Hepatic stellate cell (primary cell): ENCODE measurements at places on chromosomes 3 and 15.

GRCh38 chr3:176583956-176584355 is 613.3 kb downstream of the TBL1XR1 start:
- DNase-seq: no peak

DNA sequence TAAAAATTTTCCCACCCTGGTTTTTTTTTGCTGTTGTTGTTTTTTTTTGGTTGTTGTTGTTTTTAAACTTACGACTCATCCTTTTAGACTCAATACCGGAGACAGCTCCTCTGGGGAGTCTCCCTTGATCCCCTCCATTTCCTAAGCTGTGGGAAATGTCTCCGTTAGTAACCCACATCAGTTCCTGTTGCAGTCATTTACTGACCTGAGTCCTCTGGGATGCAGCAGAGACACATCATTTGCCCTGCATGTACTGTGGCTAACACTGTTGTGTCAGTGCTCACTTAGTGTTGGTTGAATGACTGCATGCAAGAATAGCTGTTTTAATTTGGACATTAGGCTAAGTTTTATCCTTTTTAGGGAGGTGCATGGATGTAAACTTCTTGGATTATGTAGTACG is 83.8 kb downstream of the MBNL1 start:
- no peak for DNase-seq

GRCh38 chr15:99504823-99505551 is 60.8 kb upstream of the MEF2A start:
- no peak for DNase-seq

DNA sequence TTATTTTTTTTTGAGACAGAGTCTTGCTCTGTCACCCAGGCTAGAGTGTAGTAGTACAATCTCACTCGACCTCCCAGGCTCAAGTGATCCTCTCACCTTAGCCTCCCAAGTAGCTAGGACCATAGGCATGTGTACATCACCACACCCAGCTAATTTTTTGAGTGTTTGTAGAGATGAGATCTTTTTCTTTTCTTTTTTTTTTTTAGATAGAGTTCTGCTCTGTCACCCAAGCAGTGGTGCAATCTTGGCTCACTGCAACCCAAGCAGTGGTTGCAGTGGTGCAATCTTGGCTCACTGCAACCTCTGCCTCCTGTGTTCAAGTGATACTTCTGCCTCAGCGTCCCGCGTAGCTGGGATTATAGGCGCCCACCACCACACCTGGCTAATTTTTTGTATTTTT is 5.2 kb downstream of the CEP97 start:
- no peak for DNase-seq

GRCh38 chr15:42775416-42775815 is 38.5 kb upstream of the CDAN1 start:
- DNase-seq: no peak

- no peak for DNase-seq
Observed at GRCh38 chr3:129575997-129576384, 30.5 kb downstream of the PLXND1 start.

DNA sequence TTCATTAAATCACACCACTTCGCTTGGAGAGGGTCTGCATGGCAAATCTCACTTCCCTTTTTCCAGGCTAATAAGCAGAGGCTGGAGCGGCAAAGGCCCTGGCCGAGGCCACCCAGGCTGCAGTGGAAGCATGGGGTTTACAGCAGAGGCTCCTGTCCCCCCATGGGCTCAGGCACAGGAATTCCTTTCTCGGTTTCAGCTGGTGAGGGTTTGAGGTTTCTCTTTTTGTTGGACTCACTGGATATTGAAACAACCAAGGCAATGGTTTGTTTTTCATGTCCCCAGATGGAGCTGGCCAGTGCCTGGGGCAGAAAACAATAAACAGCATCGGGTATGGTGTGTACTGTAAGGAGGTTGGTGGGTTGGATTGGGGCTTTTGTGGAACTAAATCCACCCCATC is 175.6 kb upstream of the RASGRP1 start:
- no peak for DNase-seq

- no peak for DNase-seq
Observed at GRCh38 chr15:79656151-79657000, 224.2 kb downstream of the MINAR1 start.

DNA sequence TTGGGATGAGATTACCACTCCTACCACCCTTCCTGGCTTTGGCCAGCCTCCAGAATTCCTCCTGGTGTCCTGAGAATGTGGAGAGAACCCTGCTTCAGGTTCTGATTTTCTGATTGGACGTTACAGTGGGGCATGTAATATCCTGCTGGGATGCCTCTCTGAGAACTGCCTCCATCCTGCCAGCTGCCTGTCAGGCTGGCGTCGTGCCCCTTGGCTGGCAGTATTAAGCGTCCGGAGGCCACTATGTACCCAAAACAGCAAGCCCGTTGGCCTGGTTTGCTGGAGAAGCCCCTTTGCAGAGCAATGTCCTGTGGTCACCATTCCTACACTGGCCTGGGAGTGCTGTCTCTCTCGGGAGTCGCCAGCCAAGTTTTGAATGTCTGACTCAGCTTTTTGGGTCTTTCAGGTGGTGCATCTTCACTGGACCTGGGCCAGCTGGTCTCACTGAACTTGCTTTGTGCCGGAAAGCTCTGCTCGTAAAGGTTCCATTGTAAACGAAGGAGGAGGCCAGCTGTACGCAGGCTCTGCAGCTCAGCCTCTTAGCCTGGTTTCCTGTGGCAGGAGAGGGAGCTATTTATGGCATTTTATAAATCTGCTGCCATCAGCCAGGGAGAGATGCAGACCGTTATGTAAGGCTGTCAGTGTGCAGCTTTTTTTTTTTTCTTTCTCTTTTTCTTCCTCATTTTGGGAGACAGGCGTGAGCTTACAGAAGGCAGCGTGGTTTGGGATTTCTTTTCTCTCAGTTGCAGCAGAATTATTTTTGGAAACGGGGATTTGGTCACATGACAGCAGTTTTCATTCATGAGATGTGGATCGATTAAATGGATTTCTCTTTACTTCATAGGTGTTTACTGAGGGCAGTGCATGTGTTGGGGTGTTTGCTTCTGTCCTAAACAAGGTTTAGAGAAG is 19.0 kb upstream of the TRAK1 start:
- DNase-seq: peak; percentile 70

DNA sequence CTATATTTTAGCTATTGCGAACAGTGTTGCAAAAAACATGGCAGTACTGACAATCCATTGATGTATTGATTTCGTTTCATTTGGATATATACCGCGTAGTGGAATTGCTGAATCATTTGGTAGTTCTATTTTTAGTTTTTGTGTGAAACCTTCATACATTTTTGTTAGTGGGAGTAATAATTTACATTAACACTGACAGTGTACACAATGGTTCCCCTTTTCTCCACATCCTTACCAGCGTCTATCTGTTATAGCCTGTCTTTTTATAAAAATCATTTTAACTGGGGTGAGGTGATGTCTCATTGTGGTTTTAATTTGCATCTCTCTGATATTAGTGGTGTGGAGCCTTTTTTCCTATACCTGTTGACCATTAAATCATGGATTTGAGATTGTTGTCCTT is 392.4 kb upstream of the ALCAM start:
- DNase-seq: no peak

GRCh38 chr15:68023307-68024101 is 30.6 kb upstream of the PIAS1 start:
- DNase-seq: no peak

- DNase-seq: no peak
Observed at GRCh38 chr3:24168977-24169376, 223.9 kb downstream of the NR1D2 start.

GRCh38 chr3:13338231-13338630 is 81.9 kb downstream of the NUP210 start:
- no peak for DNase-seq

GRCh38 chr3:184325715-184326369 is 11.4 kb downstream of the EIF4G1 start:
- DNase-seq: no peak

DNA sequence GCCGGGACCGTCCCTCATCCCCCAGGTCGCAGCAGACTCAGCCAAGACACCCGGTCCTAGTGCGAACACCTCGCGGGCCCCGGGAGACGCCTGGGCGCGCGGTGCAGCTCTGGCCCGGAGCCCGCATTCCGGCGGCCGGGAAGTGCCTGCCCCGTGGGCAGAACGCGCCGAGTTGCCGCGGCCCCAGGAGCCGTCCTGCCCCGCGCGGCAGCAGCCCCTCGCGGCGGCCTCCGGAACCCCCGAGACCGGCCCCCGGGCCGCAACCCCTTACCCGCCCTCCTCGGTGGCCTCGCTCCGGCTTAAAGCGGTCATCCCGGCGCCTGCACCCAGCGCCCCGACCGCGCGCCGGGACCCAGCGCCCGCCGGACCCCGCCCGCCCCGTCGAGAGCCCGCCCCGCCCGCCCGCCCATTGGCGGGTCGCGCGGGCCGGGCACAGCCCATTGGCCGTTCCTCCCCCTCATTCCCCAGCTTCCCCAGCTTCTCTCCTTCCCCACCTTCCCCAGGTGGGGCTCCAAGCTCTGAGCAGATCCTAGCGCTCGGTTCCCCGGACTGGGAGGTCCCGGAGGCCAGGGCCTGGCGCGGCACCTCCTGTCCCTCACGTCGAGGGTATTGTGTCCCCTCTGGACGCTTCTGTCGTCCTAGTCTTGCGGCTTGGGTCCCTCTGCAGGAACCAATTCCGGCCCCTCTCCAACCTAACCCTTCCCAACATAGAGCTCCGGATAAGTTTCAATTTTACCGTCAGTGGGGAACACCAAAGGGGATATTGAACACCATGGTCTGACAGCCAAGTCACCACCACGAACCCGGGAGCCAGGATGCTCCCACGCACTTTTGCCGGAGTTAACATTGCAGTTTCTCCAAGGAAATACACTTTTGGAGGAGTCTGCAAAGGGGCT is at the start of gene GRAMD2A:
Gene GRAMD2A (minus strand): TSS at position 328 of the 896 bp plus-strand sequence.
- DNase-seq: peak; percentile 79

DNA sequence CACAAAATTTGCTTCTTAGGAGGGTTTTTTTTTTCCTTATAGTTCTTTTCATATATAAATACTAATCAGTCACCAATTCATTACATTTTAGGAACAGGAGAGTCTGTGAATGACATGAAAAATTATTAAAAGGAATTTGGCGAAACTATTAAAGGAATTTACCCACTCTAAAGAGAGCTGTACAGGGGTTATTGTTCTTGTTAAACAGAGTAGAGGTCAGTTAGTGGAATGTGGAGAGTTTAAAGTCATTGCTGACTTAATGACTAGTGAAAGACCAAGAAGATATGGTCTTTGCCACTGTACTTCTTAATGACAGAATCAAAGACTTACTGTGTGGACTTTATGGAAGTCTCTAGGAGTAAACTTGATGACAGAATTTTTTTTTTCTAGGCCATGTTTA is 333.6 kb upstream of the C2CD4B start:
- DNase-seq: no peak

DNA sequence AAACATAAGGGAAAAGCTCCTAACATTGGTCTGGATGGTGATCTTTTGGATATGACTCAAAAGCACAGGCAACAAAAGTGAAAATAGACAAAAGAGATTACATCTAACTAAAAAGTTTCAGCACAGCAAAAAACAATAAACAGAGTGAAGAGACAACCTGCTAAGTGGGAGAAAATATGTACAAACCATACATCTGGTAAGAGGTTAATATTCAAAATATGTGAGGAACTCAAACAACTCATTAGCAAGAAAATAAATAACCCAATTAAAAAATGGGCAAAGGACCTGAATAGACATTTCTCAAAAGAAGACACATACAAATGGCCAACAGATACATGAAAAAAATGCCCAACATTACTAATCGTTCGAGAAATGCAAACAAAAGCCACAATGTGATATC is 19.0 kb upstream of the NR1I2 start:
- no peak for DNase-seq

GRCh38 chr3:146507331-146508120 is 36.9 kb downstream of the PLSCR1 start:
- DNase-seq: no peak

DNA sequence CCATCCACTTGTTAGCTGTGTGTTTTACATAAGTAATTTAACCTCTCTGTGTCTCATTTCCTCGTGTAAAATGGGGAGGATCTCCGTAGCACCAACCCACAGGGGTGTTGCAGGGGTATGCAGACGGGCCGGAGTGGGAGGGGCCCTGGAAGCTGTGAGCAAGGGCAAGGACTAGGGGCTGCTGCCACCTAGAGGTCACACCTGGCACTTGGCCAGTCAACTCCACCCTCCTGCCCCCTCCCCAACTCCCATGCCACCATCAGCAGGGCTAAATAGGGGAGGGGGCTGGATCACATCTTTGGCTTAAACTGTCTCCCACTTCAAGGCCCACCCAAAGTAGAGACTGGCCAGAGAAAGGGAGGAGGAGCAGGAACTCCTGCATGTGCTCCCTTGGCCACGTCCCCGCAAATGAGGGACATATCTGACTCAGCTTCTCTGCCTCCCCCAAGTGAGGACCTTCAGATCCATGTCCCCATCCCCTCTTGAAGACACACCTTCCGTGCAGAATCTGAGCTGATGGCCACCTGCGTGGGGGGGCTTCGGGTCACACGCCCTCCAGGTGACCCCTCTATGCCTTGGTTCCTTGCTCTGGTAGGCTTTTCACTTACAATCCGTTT is 2.6 kb downstream of the CCDC9B start:
- DNase-seq: peak; percentile 85

- peak; percentile 87 for DNase-seq
Observed at GRCh38 chr3:134373271-134374104, 759 bp downstream of the AMOTL2 start.

DNA sequence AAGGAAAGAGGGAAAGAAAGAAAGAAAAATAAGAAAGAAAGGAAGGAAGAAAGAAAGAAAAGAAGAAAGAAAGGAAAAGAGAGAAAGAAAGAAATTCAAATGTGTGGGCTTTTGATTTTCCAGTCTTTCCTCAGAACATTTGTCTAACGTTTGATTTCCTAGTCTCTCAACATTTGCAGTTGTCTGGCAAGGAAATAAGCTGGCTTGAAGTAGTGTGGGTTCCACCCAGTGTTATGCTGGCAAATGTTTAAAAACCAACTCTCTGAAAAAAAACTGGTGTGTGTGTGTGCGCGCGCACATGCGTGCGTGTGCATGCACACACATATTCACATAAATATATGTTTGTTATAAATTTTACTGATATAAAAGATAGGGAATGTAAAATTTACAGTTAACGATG is 54.6 kb upstream of the C3orf49 start:
- DNase-seq: no peak

DNA sequence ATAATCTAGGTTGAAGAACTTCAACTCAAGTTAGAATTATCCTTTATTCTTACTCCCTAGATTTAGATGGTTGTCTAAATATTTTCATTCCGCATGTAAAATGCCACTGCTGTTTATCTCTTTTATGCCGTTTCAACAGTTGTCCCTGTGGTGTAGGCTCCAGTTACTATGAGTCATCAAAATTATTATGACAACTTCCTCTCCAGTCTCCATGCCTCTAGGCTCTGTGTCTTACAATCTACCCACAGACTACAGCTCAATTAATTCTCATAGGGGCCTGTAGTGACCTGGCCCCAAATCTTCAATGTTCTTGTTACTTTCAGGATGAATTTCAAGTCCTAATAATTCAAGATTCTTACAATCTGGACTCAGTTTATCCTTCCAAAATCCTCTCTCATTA is 105.8 kb upstream of the UNC13C start:
- DNase-seq: no peak

- no peak for DNase-seq
Observed at GRCh38 chr15:48693484-48693883, 48.0 kb upstream of the FBN1 start.
